ENCODE measurements at places on chromosomes 11 and 22.

- DNase-seq = no peak
Observed at GRCh38 chr11:60753309-60753708, 3.4 kb upstream of the MS4A15 start.

DNA sequence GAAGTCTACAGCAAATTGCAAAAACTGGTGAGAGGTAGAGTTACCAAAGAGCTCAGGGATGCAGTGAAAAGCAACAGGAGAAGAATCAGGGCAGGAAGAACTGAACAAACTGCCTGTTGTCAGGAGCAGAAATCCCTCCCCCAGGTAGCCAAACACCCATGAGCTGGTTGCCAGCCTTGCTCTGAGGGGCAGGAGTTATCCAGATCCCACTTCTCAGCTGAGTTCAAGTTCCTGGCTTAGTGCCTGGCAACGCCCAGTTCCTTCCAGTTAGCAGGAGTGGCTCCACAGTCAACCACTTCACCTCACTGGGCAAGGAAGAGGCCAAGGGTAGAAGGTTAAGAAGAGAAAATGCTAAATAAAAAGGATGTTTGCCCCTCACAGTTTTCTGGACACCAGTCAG lies 1.9 kb upstream of the MPZL2 start:
- DNase-seq = no peak

DNA sequence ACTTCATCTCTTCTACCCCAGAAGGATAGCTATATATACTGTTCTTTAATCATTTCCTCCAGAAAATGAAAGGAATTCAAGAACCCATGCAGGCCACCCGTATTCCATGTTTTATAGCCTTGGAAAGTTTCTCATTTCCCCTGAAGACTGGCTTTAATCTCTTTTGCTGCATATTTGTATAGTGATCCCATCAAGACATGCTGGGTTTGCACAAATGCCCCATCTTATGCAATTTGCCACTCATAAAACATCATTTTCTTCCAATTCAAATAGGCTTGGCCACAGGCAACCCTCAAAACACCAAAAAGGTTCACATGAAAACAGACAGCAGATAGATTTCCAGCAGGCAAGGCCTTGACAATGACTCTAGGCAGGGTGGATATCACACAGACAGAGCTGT lies 28.3 kb upstream of the APOA1 start:
- DNase-seq = no peak

- no peak for DNase-seq
Observed at GRCh38 chr11:133723056-133723455, 122.3 kb downstream of the SPATA19 start.

- DNase-seq = no peak
Observed at GRCh38 chr11:57196596-57196995, 14.8 kb downstream of the LRRC55 start.
